ENCODE measurements at places on chromosomes 1 and 21.
A peak's percentile ranks its signal among the peaks of the same experiment; 100 is the strongest.

DNA sequence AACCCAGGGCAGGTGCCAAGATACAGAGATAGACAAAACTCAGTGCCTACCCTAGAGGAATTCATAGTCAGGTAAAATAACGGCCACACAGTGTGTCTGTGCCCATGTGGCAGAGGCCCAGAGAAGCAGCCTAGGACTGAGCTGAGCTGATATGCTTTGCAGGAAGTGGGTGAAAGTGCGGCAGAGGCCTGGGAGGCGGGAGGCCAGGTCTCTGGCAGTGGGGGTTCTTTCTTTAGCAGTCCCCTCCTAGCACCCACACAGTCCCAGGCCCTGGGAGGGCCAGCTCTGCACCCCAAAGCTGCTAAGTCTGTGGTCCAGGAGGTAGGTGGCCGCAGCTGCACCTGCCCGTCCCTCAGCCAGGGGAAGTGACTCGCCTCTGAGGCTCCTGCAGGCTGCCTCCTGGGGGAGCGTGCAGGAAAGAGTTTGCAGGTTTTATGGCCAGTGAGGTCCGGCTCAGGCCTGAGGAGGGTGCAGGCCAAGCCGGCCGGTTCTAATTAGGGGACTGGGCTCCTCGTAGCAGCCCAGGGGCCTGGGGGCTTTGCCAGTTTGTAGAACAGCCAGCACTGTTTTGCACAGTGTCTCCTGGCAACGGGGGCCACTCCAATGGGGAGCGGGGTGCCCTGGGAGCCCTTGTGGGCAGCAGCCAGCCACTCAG lies 107.9 kb downstream of the SPSB1 start:
- no peak for DNase-seq

GRCh38 chr1:111754984-111755330 lies 744 bp upstream of the DDX20 start:
- peak; percentile 60 for DNase-seq

DNA sequence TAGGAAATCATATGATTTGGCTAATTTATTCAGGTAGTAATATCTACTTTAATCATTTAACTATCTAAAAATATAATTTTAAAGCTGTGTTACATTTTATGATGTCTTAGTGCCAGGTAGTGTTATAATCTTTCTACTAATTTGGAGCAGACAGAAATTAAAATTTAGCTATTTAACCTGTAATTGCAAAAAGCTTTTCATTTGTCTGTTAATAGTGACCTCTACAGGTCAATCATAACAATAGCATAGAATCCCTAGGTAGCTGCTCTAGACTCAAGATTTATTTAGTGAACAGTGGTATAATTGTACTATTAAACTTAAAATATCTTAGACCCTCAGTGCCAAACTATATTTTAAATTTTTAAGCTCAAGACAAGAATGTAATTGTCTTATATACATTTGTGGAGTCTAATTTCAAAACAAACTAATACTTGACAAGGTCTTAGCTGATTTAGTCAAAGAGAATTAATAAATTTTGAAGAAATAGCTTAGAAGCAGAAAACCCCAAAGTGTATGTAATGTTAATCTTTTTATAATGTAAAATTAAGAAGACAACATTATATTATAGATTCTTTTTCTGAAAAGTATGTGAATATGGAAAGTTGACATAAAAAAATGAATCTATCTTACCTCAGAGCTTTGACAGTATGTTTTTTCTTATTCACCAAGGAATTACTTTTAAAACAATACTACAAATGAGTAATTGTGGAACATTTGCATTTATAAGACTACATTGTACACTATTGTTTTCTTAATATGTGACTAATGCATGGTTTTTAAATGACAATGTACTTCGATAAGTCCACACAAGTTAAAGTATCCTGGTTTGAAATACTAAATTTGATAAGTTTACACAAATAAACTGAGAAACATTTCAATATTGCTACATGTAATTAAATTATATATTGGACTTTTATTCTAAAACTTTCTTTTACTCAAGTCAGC lies 64.1 kb upstream of the RNPC3 start:
- DNase-seq: no peak

DNA sequence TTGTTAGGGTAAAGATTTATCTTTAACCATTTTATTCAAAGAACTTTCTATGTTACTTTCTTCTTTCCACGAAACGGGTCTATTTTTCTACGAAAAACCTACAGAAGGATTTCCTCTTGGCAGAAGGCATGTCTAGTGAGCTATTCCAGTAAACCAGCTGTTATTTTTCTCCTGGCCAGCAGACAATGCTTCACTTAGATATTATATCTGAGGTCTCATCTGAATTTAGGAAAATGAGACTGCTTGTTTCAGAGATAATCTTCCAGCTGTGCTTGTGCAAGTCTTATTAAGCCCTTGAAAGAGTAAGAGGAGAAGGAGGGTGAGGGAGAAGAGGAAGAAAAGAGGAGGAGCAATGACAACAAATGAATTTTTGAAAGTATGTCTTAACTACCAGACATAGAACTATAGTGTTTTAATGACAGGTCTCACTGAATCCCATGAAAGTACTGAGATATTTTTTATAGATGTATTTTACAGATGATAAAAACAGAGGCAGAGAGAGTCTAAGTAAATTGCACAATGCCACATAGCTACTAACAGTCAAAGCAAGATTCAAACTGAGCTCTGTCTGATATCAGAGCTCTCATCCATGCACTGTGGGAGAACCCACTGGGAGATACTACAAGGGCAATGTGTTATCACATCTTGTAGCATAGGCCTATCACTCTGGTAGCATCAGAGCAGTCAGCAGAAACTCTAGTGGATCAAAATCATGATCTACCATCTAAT lies 54.6 kb upstream of the SAMSN1 start:
- no peak for DNase-seq

DNA sequence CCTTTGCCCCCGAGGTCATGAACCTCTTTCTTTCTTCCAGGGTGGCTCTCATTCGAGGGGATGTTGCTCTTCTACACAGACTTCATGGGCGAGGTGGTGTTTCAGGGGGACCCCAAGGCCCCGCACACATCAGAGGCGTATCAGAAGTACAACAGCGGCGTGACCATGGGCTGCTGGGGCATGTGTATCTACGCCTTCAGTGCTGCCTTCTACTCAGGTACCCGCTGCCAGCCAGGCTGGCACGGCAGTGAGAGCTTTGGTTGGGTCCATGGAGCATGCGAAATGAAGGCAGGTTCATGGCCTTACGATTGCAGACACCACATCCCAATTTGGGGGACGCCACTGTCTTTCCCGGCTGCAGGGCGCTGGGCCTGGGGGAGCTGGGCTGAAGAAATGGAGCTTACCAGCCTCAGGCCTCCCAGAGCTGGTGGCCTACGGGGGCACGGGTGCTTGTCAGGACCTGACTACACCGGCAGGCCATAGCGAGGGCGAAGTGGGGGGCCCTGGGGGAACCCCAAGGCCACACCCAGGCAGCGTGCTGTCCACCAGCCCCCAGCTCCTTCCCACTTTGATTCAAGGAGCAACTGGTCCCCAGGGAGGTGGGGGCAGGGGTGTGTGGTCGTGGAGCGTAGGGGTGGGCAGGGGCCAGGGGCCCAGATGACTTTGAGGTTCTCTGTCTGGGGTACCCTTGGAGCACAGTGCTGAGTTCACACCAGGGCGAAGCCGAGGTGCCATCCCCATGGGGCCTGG lies 20.0 kb downstream of the SLC45A1 start:
- no peak for DNase-seq

DNA sequence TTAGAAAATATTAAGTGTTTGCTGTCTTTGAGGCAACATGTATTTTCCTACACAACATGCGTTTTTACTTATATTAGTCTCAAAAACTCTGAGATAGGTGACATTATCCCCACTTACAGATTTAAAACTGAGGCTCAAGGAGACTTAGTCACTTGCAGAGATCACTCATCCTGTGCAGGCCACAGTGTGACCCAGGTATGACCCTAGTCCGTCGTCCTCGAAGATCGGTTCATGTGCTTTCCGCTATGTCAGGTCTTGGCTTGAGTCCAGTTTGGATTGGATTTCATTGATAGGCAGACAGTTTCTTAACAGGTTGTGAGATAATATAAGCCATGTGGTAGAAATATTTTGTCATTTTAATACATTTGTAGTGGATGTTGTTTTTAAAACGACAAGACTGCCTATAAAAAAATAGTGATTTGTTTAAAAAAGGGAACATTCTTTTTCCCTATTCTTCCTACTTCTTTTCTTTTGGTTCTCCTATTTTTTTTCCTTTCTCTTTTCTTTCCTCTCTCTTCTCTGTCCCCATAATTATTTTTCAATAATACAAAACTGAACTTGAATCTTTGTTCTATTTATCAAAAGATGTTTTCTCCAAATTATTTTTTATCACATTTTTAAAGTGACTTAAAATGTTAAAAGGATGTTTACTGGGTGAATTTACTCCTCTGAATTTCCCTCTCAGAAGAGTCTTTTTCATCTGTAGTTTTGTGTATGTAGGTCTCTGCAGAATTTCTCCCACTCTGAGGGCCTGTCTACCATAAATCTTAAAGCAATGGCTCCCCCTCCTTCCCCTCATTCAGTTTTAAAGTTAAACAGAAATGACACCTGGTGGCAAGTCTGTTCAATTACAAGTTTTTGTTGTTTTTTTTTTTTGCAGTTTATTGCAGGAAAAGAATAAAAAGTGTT lies 81.8 kb downstream of the PHTF1 start:
- no peak for DNase-seq

- no peak for DNase-seq
These were observed 34.1 kb downstream of the PDPN start for GRCh38 chr1:13617773-13618172.

- no peak for DNase-seq
These were observed 38.0 kb upstream of the FOXO6 start for GRCh38 chr1:41323243-41323642.

- no peak for DNase-seq
These were observed 76.5 kb downstream of the ATP1A1 start for GRCh38 chr1:116449578-116449977.

GRCh38 chr1:205714190-205714905 lies 34.0 kb upstream of the SLC45A3 start:
- peak; percentile 49 for DNase-seq

DNA sequence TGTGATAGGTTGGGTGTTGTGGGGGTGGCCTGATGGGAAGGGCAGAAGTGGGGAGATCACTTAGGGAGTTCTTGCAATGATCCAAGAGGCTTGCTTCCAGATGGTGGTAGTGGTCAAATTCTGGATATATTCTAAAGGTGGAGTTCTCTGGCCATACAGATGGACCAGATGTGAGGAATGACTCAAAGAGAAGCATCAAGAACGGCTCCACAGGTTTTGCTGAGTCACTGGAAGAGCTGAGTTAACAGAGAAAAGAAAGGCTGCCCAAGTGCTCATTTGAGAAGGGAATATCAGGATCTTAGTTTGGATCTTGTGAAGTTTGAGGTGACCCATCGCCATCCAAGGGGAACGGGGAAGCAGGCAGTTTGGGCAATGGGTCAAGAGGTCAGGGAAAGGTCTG lies 192.9 kb upstream of the GALNT2 start:
- DNase-seq: no peak

DNA sequence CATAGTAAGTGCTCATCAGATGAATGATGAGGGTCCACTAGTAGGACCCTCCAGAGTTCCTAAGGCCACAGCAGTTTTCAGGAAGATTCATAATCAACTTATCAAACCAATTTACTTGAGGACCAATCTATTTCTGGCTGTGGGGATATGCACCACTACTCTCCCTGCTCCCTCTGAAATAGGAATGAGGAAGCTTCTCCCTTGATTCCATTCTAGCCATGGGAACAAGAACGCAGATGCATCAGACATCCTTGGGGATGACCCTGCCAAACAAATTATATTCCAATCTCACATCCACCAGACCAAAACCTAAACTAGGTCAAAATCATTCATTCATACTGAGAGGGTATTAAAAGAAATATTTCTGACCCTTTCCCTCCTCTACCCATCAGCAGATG lies 31.5 kb downstream of the JAK1 start:
- no peak for DNase-seq

GRCh38 chr1:224714553-224714952 lies 98.4 kb downstream of the CNIH3 start:
- DNase-seq: no peak

- no peak for DNase-seq
These were observed 2.6 kb downstream of the GTF2B start for GRCh38 chr1:88888750-88889149.

GRCh38 chr21:35470522-35470921 lies 421.4 kb upstream of the RUNX1 start:
- no peak for DNase-seq

- DNase-seq: no peak
These were observed 15.1 kb downstream of the CD53 start for GRCh38 chr1:110888049-110888448.

DNA sequence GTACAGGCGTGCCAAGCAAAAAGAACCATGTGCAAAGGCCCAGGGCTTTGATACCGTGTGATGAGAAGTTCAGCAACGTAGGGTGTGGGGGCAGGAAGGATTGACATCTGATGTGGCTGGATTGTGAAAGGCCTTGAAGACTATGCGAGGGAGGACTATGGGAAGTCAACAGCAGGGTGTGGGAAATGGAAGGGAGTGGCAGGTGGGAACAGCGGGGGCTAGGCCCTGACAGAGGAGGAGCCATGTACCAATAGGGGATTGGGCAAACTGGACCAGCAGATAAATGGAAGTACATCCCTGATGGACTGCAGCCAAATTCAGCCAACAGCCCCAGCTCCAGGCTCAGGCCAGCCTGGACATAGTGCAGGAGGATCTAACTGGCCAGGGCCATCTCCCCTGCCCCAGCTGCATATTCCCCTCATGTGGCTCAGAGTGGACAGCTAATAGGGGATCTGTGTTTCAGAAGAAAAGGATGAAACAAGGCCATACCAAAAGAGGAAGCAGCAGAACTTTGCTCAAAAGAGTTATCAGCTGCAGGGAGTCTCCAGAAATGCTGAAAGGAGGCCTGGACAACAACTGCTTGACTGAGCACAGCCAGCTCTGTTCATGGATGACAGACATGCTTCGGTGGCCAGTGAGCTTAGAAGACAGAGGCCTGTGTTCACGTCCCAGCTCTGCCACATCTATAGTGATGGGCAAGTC lies 140.2 kb upstream of the SGIP1 start:
- no peak for DNase-seq

GRCh38 chr21:36434144-36434543 lies 45.8 kb downstream of the CLDN14 start:
- DNase-seq: no peak

DNA sequence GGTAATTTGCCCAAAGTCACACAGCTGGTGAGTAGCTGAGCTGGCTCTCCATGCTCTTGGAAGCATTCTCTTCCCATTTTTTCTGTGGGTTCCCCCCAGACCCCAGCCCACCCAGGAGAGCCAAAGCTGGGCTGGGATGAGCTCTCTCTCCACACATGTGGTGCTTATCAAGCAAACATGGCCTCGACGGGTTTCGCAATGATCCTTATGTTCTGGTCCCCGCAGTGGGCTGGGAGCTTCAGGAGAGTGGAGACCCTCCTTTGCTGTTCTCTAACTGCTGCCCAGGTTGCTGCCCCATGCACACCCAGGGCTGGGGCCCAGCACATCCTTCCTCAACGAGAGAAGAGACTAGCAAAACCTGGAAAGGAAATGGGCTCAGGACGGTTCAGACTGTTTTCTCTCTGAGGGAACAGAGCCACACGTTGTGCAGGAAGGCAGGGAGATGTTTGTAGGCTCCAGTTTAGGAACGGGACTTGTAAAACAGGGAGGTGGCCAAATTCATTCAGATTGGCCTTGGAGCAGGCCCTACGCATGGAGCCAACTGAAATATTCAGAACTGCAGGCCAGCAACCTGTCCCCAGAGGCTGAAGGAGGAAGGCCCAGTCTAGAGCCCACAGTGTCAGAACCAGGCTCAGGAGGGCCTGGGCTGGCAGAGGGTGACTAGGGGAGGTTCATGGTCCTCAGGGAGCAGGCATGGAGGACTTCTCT lies 27.2 kb upstream of the CSF1 start:
- DNase-seq: no peak
